ENCODE measurements at places on chromosomes 2 and 18. TPM values are rescaled to one million over a fixed set of nuclear protein-coding genes. Genes with fewer than 3 reads are reported as not detected.
A peak's percentile ranks its signal among the peaks of the same experiment; 100 is the strongest.

Gene TANC1
- 56.2 TPM for total RNA-seq

Gene CYP27A1
- total RNA-seq: 10.5 TPM

Gene MAT2A
- 116 TPM for total RNA-seq

Gene IL1F10
- total RNA-seq: not detected

Gene LRRTM4
- total RNA-seq: 0.70 TPM

Gene HOXD13
- not detected for total RNA-seq

Gene PDCD1
- 2.0 TPM for total RNA-seq

DNA sequence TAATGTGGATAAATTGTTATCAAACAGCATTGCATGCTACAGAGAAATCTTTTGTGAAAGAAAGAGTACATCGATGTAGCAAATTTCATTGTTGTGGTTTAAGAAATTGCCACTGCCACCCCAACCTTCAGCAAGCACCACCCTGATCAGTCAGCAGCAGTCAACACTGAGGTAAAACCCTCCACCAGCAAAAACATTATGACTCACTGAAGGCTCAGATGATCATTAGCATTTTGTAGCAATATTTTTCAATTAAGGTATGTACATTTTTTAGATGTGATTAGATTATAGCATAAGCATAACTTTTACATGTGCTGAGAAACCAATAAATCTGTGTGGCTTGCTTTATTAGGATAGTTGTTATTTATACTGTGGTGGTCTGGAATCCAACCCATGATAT is 75.5 kb downstream of the ZNF385B start:
- no peak for DNase-seq

GRCh38 chr2:12265646-12266045 is 451.1 kb upstream of the TRIB2 start:
- no peak for DNase-seq

DNA sequence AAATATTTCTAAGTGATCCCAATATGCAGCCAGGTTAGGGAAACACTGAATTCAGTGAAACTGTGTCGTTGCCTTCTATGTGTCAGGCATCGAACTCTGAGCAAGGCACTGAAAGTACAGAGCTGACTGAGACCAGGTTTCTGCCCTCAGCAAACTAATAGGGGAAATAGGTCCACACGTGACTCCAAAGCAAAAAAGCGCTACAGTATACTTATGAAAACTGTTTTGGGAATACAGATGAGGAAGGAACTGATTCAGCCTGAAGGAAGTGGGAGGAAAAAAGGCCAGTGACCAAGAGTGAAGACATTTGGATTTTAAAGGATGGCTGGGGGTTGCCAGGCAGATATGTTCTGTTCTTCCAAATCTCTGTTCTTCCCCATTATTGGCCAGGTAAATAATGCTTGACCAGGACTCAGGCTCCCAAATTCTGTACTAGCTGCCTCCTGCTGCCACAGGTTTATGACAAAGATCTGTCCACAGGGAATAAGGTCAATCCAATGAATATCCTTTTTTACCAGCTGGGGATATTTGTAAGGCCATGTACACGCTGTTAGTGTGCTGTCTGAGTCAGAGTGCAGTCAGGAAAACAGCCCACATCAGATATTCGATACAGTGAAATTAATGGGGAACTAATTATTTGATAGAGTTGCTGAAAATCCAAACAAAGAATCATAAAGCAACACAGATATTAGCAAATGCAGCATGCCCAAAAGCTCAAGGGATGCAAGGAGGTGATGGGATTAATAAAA is 24.5 kb upstream of the INPP4A start:
- no peak for DNase-seq

- no peak for DNase-seq
These were observed 11.3 kb upstream of the CAB39 start for GRCh38 chr2:230701308-230701707.

DNA sequence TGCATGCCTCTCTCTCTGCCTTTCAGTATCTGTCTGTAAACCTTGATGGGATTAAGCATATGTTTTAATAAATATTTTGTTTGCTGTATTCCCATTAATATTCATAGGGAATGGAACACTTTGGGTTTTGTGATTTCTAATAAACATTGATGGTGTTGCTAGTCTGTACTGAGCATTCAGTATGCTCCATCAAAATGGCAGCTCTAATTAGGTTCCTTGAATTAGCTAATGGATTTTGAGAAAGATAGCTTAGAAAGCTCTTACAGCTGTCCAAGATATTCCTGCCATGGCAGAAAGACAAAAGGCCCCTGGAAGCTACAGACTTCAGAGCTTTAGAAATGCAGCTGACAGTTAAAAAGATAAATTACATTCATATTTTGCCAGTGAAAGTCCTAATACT is 199.2 kb upstream of the NRP2 start:
- DNase-seq: no peak

DNA sequence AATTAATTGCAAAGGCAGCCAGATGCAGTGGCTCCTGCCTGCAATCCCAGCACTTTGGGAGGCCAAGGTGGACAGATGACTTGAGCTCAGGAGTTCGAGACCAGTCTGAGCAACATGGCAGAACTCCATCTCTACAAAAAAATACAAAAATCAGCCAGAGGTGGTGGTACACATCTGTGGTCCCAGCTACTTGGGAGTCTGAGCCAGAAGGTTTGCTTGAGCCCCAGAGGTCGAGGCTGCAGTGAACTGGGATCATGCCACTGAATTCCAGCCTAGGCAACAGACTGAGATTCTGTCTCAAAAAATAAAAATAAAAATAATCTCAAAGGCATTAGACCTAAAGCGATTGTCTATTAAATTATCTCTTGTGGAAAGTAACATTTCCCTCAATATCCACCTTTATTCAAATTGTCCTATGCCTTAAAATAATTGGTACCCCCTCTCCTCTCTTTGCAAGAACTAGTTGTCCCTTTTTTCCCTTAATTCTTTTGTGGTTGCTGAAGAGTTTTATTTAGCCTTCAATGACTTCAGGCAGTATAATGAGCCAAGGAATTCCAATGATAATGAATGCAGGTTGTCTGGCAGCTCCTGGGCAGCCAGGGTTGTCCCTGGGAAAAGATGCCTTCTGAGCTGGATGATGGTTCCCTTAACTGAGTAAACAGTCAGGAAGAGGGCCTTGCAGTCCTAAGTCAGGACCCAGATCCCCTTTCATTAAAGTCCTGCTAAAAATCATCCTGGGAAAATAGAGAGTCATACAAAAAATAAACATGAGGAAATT is 32.2 kb downstream of the GPR75 start:
- DNase-seq: no peak

DNA sequence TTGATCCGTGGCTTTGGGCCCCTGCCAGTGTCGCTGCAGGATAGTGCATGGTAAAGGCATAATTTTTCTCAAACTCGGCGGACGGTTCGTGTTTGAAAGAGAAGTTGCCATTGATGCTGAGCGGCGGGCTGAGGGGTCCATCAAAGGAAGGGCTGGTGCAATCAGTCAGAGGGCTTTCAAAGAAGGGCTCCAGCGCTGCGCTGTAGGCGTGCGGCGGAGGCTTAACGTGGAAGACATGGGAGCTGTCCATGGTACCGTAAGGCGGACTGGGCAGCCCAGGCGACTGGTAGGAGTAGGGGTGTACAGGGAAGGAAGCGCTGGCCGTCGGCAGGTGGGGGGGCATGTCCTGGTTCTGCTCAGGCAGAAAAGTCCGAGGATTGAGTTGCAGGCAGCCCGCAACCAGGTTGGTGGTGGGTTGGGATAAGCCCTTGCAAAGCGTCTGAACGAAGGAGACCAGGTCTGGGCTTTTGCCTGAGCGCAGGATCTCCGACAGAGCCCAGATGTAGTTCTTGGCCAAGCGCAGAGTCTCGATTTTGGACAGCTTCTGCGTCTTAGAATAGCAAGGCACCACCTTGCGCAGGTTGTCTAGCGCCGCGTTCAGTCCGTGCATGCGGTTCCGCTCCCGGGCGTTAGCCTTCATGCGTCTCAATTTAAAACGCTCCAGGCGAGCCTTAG is 2.3 kb downstream of the NEUROD1 start:
- peak; percentile 65 for DNase-seq

DNA sequence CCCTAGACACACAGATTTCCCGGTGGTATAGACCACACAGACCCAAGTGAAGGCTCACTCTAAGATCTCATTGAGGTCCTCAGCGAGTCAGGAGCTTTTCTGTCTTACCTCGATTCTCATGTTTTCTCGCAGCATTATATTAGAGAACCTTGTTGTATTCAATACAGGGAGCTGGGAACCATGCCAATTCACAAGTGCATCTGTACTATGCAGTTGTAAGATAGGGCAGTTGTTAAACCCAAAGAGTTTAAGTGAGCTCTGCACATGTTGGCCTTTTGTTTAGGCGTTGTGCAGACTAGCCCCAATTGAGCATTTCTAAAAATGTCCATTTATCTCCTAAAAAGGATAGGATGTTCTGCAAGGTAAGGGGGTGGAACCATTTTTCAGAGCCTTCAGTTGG is 59.6 kb downstream of the FEZ2 start:
- DNase-seq: no peak

DNA sequence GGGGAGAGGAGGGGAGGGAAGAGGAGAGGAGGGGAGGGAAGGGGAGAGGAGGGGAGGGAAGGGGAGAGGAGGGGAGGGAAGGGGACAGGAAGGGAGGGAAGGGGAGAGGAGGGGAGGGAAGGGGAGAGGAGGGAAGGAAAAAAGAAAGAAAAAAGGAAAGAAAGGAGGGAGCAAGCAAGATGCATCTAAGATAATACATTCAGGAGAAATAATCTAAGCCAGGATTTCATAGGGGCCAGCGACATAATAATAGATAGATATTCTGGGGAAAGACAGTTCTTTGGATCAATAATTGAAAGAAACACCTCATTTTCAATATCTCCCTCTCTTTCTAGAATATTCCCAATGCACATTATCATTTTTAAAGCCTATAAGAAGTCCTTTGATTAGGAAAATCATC is 328.9 kb upstream of the ID2 start:
- no peak for DNase-seq

GRCh38 chr18:58335821-58336220 is 291.8 kb downstream of the NEDD4L start:
- DNase-seq: no peak

GRCh38 chr18:303607-304006 is 35.8 kb upstream of the THOC1 start:
- no peak for DNase-seq

DNA sequence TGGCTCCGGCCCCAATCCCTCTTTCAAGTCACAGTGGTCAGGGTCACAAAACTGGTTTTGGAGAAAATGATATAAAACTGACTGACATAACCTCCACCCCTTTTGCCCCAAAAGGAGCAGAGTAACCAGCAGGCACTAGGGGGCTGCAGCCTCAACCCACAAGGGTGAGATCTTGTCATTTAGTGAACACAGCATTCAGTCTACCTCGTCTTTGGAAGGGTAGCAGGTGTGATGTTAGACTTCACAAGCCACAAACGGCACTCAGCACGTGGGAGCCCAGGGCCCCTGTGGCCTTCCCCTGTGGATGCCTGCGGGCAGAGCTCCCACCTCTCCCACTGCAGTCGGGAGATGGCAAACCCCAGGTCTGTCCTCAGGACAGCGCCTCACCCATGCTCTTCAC is 372.1 kb upstream of the MYT1L start:
- no peak for DNase-seq

- DNase-seq: no peak
These were observed 83.8 kb downstream of the VIT start for GRCh38 chr2:36780231-36780839.

- DNase-seq: no peak
These were observed 167.1 kb downstream of the SLC8A1 start for GRCh38 chr2:40284797-40285196.

DNA sequence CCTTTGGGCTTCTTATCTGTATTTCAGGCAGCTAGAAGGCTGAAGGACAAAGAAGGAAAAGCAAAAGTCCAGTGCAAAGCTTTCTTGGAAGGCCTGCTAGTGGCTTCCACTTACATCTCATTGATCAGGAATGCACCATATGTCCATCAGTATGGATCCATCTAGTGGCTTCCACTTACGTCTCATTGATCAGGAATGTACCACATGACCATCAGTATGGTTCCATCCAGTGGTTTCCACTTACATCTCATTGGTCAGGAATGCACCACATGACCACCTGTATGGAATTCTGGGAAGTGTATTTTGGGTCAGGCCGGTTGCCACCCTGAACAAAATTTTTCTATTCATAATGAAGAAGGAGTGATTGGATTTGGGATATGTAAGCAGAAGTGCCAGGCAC is 70.6 kb downstream of the LYPD6 start:
- DNase-seq: no peak
